ENCODE measurements at places on chromosomes 6 and 20. TPM values are rescaled to one million over a fixed set of nuclear protein-coding genes. Genes with fewer than 3 reads are reported as not detected.

The UBD gene
- not detected for total RNA-seq

The VWA7 gene
- 0.47 TPM for total RNA-seq

The CCR6 gene
- total RNA-seq, result not detected

DNA sequence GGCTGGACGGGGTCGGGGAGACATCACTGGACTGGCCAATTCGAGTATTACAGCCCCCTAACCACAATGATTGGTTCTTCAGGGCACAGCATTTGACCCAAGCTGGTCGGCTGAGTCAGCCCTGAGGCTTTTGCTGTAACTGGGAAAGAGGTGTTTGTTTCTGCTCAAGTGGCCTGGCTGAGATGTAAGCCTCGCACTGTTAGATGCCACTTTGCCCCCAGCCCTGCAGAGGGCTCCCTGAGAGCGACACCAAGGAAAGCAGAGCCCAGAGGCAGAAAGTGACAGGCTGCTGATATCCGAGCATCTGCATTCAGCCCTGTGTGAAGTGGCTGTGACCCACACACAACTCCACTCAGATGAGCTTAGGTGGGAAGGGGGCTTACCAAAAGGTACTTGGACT lies 19.4 kb downstream of the ERGIC3 start:
- DNase-seq, result peak; percentile 46

DNA sequence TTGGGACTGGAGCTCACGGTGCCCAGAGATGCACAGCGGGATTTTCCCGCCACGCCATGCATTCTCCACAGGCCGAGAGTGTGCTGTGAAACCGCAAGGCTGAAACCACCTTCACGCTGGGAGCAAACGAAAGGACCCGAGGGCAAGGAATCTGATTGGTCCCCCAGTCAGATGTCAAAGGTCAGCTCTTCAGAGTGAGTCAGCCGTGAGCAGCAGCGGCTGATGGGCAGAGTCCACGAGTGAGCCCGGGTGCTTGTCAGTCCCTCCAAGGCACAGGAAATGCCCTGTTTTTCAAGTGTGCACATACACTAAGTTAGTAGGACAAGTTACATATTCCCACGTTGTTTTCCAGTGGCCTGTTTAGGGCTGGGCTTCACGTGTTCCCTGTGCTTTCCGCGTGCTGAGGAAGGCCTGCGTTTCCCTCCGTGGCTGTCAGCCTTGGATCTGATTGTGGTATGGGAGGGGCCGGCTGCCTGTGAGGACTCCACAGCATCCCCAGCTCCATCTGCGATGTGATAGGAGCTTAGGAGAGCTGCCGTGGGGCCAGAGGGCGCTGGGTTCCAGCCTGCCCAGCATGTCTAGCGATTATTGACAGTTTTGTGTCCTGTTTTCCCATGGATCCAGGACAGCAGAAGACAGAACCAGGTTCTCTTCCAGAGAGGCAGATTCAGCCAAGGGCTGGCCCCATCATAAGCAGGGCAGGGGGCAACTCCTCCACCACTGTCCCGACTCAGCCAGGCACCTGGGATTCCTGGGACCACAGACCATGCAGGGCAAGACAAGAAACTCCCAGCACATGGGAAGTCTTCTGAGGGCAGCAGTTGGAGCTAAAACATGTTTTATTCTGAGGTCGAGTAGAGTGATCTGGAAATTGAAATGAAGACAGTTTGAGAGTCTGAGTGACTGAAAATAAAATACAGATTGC lies 38.2 kb upstream of the FRMD1 start:
- DNase-seq, result no peak

- no peak for DNase-seq
These were observed 11.0 kb downstream of the DHX35 start for GRCh38 chr20:38973107-38973506.
